Activated T-helper 2 cell treated with anti-CD3 and anti-CD28 coated beads, Interferon-gamma antibody, Interleukin-2, Interleukin-4, amounts not matched to agents 10 μg/mL and 5 μg/mL and 100 μg/mL, durations not matched to agents 14 hours and 24 hours and 36 hours (primary cell): ENCODE measurements at places on chromosomes 7 and 10. TPM values are rescaled to one million over a fixed set of nuclear protein-coding genes. Genes with fewer than 3 reads are reported as not detected.

- no peak for DNase-seq
These were observed 46.4 kb downstream of the MYPN start for GRCh38 chr10:68155615-68156210.

DNA sequence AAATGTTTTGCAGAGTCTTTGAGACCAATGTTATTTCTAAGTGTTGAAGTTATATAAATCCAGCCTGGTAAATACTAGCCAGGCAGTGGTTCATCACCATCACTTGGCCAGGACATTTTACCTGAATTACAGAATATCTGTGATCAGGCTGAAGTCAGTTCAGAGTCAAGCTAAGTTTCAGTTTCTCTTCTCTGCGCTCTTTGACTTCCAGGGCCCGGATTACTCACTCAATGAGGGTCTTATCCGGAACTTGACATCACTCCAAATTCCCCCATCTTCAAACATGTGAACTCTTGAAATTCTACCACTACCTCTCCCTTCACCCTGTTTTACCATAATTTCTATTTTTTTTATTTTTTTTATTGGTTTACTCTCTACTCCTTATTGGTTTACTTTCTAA is 36.6 kb upstream of the CCAR1 start:
- DNase-seq: no peak

DNA sequence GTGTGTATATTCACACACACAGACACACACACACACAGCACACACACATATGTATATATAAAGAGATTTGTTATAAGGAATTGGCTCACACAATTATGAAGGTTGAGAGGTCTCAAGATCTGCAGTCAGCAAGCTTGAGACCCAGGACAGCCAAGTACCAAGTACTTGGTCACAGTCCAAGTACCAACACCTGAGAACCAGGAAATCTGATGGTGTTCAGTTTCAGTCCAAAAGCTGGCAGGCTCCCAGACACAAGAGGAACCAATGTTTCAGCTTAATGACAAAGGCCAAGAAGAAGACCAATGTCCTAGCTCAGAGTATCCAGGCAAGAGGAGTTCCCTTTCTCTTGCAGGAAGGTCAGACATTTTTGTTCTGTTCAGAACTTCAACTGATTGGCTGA is 780.2 kb downstream of the MAGI2 start:
- no peak for DNase-seq

DNA sequence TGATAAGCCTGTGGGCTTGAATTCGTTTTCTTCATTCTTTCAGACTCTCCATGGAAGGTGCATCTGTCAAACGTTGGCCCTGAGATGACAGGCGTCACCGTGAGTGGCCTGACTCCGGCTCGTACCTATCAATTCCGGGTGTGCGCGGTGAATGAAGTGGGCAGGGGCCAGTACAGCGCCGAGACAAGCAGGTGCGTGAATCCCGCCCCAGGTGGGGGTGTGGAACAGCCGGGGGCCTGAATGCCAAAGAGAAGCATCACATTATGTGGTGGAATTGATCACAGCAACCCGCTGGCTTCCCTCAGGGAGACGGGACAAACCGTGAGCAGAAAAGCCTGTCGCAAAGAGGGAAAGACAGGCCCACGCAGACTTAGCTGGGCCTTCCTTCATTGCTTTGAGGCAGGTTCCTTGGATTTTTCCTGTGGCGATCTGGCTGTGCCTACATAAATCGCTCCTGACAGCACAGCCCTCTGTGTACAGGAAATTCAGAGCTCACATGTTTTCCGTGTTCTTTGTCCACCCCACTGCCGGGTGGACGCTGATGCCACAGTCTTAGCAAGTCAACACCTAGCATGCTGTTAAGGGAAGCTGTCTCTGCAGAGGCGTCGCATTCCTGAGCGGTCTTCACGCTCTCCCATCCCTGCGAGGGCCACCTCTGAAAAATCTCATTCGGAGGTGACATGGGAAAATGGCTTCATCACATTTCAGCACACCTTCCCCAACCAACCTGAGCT is 671.0 kb upstream of the FOXK1 start:
- no peak for DNase-seq

DNA sequence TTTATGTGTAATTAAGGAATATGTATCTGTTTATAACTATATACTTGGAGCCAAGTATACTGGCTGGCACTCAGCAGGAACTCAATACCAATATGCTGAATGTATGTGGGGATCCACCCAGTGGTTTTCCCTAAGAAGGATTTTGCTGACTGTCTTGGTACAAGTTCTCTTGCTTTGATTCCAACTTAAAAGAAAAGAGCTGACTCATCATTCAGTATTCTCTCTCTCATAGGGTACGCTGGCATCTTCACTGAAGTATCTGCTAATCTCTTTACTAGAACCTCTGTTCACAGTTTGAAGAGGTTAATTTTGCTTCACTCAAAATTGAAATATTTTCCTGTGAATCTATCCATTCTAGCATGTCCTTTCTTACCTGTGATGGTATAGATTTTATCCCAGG is 1044.8 kb downstream of the CNTNAP2 start:
- no peak for DNase-seq

DNA sequence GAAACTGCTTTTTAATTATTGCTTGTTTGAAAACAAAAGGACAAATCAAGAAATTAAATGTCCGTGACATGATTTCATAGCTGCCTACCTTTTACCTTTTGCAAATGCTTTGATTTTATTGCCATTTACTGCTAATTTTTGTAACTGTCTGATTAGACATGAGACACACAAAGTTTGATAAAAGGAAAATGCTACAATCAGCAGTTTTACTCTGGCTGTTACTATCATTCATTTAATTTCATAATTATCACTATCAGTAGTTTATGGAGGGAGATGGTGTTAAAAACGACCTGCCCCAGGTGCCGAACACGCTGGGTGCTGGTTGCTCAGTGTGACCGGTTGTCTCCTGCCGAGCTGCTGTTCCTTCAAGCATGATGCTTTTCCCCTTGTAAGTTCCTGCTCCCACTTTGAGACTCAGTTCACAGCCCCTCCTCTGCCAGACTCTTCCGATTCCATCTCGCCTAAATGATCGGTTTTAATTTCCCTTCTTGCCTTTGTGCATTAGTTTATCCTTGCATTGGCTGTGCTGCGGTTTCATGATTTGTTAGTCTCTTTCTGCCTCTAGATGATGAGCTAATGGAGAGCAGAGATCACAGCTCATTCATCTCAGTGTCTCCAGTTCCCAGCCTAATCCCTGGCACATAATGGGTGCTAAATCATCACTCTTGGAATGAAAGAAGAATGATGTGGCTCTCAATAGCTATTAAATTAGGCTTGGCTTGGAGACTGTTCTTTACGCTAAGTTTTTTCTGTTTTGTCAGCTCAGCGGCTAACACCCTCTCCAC is 110.6 kb downstream of the PFKFB3 start:
- no peak for DNase-seq

PTPN20 gene
- total RNA-seq: 2.5 and 4.4 TPM in 2 replicates

PRXL2A gene
- total RNA-seq: 18.4 and 19.6 TPM in 2 replicates

CACNA2D1 gene
- total RNA-seq: not detected in 2 replicates
